ENCODE measurements at places on chromosomes 2 and 18. TPM values are rescaled to one million over a fixed set of nuclear protein-coding genes. Genes with fewer than 3 reads are reported as not detected.
A peak's percentile ranks its signal among the peaks of the same experiment; 100 is the strongest.

Gene PCARE
- not detected for total RNA-seq

Gene TUBA3D
- not detected for total RNA-seq

Gene CREG2
- not detected for total RNA-seq

DNA sequence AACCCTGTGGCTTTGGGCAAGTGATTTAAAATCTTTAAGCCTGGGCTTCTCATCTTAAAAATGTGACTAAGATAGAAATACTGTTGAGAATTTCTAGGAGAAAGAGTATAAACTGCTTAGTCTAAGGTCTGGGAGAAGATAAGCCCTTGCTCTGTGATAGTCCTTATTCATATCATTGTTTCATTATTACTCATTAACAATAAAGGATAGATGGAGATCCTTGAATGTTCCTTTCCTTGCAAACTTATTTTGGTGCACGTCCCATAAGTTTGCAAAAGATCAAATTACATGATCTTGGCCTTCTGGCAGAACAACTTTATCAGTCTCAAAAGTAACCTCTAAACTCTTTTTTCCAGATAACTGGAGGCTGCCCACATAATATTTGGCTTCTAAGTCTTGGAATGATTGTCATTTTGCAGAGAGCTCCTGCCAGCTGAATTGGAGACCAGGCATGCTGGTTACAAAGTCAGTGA lies 138.3 kb downstream of the FAM124B start:
- no peak overlapping the region for H3K27ac ChIP-seq
- H3K27me3 ChIP-seq, result no peaks in the 10 kb centered on the region
- no peak for DNase-seq
- no peak overlapping the region for H3K4me3 ChIP-seq
- no peaks in the 10 kb centered on the region for H3K36me3 ChIP-seq

DNA sequence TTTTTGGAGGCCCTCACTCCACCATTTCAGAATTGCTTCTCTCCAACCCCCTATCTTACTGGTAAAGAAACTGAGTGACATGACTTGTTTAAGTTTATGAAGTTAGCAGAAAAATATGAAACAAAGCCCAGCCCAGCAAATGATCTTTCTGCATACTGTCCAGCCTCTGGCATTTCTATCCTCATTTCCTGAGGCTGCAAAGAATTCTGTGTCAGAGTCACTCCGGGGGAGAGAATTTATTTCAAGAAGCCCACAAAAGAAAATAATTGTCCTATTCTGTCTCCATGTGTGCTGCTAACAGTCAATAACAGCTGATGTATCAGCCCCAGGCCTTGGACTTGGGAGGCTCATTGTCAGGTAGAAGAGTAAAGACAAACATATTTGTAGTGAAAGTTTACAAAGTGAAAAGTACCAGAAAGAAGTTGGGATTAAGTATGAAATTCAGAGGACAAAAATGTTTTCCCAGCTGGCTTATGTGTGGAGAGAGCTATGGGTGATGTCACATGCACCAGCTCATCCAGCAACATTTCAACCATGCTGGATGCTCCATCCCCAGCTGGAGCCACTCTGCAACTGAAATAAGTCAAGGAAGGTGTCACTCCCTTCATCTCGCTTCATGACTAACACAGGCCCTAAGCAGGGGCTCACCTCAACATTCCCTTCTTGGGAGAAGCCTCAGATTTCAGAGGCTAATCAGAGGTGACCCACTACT lies 42.3 kb downstream of the TRABD2A start:
- DNase-seq, result no peak
- H3K36me3 ChIP-seq, result no peaks in the 10 kb centered on the region
- H3K27me3 ChIP-seq, result peaks cover 3% of the 10 kb centered on the region
- H3K27ac ChIP-seq, result no peak overlapping the region

DNA sequence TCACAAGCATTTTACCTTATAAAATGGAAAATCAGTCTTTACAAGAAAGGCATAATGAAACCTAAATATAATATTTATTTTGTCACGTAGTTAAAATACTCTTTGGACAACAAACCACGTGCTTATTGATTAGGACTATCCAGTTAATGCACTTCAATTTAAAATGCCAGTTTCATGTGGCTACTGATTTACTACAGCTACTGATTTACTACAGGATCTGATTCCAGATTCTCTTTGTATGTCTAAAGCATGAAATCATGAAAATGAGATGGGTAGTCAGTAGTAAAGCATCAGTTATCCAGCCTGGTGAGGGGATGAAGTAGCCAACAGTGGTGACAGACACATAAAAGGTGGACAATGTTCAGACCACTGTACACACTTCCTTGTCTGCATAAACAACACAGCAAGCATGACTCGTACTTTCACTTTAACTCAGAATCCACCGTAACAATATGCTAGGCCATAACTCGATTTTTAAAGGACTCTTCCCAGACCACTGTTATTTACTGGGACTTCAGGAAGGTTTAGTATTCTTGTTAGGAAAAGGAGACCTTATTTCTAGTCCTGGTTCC lies 24.9 kb downstream of the ACAA2 start:
- H3K4me3 ChIP-seq, result no peak overlapping the region
- H3K4me1 ChIP-seq, result no peaks in the 10 kb centered on the region
- DNase-seq, result no peak
- H3K27me3 ChIP-seq, result no peaks in the 10 kb centered on the region

GRCh38 chr18:65091744-65092329 lies 659.0 kb upstream of the CDH7 start:
- H3K36me3 ChIP-seq, result no peaks in the 10 kb centered on the region
- no peak overlapping the region for H3K4me3 ChIP-seq
- H3K4me1 ChIP-seq, result no peaks in the 10 kb centered on the region
- H3K27me3 ChIP-seq, result no peaks in the 10 kb centered on the region

- H3K4me1 ChIP-seq, result peaks cover 16% of the 10 kb centered on the region
- H3K36me3 ChIP-seq, result no peaks in the 10 kb centered on the region
- peak overlapping the region; percentile 63 for H3K27ac ChIP-seq
- DNase-seq, result no peak
- no peaks in the 10 kb centered on the region for H3K27me3 ChIP-seq
Observed at GRCh38 chr2:26758790-26759321, 5.2 kb upstream of the SLC35F6 start.

- H3K27me3 ChIP-seq, result no peaks in the 10 kb centered on the region
- H3K4me1 ChIP-seq, result peaks cover 5% of the 10 kb centered on the region
- no peak overlapping the region for H3K27ac ChIP-seq
- DNase-seq, result no peak
Observed at GRCh38 chr2:12737297-12737696, 20.6 kb downstream of the TRIB2 start.

DNA sequence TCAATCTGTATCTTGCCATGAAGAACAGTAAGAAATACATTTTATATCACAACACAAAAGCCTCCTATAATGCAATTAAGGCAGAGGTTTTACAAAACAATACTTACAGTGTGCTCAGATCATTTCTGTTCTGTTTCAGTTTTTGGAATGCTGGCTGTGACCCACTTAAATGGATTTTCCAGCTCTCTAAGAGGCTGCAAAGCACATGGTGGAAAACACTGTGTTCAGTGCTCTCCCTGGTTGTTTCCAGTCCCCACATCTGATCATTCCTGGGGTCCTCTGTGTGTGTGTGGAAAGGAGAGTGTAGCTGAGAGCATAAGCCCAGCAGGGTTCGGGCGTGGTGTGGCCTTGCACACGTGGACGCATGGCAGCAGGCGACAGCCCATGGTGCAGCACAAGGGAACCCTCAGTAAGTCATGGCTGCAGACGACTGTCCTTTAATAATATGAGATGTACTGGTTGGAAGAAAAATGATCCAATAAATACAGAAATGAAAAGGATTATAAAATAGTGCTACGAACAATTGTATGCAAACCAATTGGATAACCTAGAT lies 95.6 kb downstream of the FAM210A start:
- H3K27me3 ChIP-seq, result no peaks in the 10 kb centered on the region
- no peak overlapping the region for H3K4me3 ChIP-seq
- no peaks in the 10 kb centered on the region for H3K4me1 ChIP-seq
- no peak overlapping the region for H3K27ac ChIP-seq
- no peaks in the 10 kb centered on the region for H3K36me3 ChIP-seq

DNA sequence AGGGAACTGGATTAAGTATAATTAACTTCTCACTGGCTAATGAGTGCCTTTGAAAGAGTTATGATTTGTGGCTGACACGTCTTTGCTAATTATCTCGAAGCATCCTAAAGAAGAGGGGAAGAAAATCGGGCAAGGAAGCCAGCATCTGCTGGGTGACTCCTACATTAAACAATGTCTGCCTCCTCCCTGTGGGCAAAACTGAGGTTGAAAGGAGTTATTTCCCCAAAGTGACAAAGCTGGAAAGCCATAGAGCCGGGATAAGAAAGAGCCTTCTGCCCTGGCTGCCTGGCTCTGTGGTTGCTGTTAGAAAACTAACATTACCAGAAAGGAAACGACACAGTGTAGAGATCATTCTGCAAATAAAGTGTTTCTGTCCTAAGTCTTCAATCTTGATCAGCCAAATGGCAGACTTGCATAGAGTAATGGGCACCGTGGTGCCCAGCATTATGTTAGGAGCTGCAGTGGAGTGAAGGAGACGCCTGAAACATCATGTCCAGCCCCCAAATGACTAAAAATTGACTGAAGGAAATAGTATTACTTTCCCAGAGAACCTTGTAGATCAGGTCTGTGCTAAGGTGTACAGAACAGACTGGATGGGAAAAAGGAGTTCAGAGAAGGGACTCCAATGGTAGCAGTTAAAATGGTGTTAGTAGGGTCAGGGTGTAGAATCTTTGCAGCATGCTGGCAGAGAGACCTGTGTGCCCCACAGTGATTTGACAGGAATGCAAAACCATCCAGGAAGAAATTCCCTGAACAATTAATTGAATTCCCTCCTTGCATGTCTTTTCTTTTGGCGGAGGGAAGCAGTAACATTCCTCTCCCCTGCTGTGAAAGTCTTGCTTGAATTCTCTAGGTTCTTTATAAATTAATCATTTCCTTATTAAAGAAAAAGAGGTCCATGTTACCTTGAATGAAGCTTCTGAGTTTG lies 44.4 kb downstream of the ALPK2 start:
- peaks cover 19% of the 10 kb centered on the region for H3K4me1 ChIP-seq
- H3K4me3 ChIP-seq, result no peak overlapping the region
- H3K27ac ChIP-seq, result peak overlapping the region; percentile 6
- H3K27me3 ChIP-seq, result no peaks in the 10 kb centered on the region
- no peaks in the 10 kb centered on the region for H3K36me3 ChIP-seq

- H3K4me1 ChIP-seq, result no peaks in the 10 kb centered on the region
- no peaks in the 10 kb centered on the region for H3K36me3 ChIP-seq
- H3K4me3 ChIP-seq, result no peak overlapping the region
- no peak overlapping the region for H3K27ac ChIP-seq
Observed at GRCh38 chr2:170733798-170734600, 18.9 kb downstream of the SP5 start.

DNA sequence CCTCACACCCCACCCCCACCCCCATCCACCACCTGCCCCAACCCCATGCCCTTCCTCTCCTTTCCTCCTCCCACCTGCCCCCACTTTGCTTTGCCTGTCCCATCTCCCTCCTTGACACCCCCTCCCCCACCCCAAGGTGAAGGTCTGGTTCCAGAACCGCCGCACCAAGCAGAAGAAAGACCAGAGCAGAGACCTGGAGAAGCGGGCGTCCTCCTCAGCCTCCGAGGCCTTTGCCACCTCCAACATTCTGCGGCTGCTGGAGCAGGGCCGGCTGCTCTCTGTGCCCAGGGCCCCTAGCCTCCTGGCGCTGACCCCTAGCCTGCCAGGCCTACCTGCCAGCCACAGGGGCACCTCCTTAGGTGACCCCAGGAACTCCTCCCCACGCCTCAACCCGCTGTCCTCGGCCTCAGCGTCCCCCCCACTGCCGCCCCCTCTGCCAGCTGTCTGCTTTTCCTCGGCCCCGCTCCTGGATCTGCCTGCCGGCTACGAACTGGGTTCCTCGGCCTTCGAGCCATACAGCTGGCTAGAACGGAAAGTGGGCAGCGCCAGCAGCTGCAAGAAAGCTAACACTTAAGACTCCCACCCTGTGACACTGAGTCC lies 3.0 kb upstream of the ATP6V1B1 start:
- no peaks in the 10 kb centered on the region for H3K36me3 ChIP-seq
- no peak for DNase-seq
- no peaks in the 10 kb centered on the region for H3K27me3 ChIP-seq
- no peak overlapping the region for H3K27ac ChIP-seq

- H3K4me3 ChIP-seq, result no peak overlapping the region
- no peaks in the 10 kb centered on the region for H3K4me1 ChIP-seq
- DNase-seq, result no peak
- H3K27me3 ChIP-seq, result peaks cover 3% of the 10 kb centered on the region
- no peaks in the 10 kb centered on the region for H3K36me3 ChIP-seq
Observed at GRCh38 chr2:64367444-64368232, 86.3 kb upstream of the LGALSL start.

DNA sequence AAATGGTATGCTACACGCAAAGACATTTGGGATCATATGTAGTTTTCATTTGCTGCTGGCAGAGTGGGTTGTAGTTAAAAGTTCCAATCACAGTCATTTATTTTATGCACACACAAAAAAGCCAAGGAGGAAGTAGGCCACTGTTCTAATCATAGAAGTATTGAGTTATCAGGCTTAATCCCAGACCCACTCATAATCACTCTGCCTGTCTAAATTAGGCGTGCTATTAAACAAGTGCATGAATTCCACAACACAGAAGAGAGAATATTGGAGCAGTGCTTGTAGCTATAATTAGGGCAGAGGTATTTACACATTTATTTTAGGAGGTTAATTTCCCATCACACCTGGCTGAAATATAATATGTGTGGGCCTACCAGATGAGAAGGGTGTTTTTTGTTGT lies 65.7 kb upstream of the FIGN start:
- no peak overlapping the region for H3K27ac ChIP-seq
- no peaks in the 10 kb centered on the region for H3K36me3 ChIP-seq
- no peak overlapping the region for H3K4me3 ChIP-seq
- no peak for DNase-seq
- H3K4me1 ChIP-seq, result no peaks in the 10 kb centered on the region

- H3K27me3 ChIP-seq, result no peaks in the 10 kb centered on the region
- no peak overlapping the region for H3K27ac ChIP-seq
- no peaks in the 10 kb centered on the region for H3K36me3 ChIP-seq
- DNase-seq, result peak; percentile 55
- no peaks in the 10 kb centered on the region for H3K4me1 ChIP-seq
Observed at GRCh38 chr2:100246163-100247145, 75.8 kb downstream of the LONRF2 start.

GRCh38 chr2:102122115-102122514 lies 20.4 kb upstream of the IL1R1 start:
- no peak overlapping the region for H3K4me3 ChIP-seq
- H3K27me3 ChIP-seq, result no peaks in the 10 kb centered on the region
- no peak overlapping the region for H3K27ac ChIP-seq
- H3K4me1 ChIP-seq, result no peaks in the 10 kb centered on the region
- no peaks in the 10 kb centered on the region for H3K36me3 ChIP-seq

- no peak overlapping the region for H3K4me3 ChIP-seq
- no peak for DNase-seq
- H3K27me3 ChIP-seq, result peaks cover 17% of the 10 kb centered on the region
- H3K4me1 ChIP-seq, result no peaks in the 10 kb centered on the region
Observed at GRCh38 chr18:57475903-57476302, 40.7 kb downstream of the ONECUT2 start.

DNA sequence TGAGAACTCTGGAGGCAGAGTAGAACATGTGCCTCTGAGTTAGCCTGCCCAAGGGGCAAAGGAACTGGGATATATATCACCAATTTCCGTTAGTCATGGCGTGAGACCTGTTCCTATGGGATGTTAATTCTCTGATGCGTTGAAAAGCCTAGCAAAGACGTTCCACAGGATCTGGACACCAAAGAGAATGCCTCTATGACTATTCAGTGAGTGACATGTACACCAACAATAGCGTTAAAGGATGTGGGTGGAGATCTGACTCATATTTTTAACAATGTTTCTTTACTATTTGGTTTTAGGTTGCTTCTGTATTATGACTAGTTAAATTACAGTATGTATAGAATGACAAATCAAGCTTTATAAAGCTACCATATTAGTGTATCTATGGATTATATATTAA lies 320.9 kb upstream of the MC4R start:
- H3K27me3 ChIP-seq, result no peaks in the 10 kb centered on the region
- H3K27ac ChIP-seq, result no peak overlapping the region
- DNase-seq, result no peak
- no peak overlapping the region for H3K4me3 ChIP-seq
- H3K4me1 ChIP-seq, result no peaks in the 10 kb centered on the region
- H3K36me3 ChIP-seq, result no peaks in the 10 kb centered on the region

Measured in A673 (cell line).